ENCODE measurements at places on chromosomes 4 and X. TPM values are rescaled to one million over a fixed set of nuclear protein-coding genes. Genes with fewer than 3 reads are reported as not detected.

- no peak for DNase-seq
Measured at GRCh38 chr4:187501731-187502130, 493.8 kb upstream of the ZFP42 start.

- DNase-seq = no peak
Measured at GRCh38 chr4:150135134-150135772, 57.0 kb downstream of the DCLK2 start.

Gene GLRB
- 1.3 TPM for total RNA-seq

DNA sequence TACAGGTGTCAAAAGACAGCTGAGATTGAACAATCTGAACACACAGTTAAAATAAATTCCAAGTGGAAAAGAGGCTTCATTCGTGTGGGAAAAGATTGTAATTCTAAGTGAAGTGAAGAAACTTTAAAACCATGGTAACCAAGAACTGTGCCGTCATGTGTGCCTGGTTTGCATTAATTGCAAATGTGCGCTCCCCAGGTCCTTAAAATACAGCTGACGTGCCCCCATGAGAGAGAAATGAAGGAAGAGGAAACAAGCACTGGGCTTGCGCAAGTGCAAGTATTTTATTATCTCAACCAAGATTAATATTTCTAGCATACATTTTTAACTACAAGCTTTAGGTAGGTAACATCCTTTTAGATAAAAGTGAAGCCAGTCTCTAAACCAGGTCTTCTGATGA lies 92.5 kb downstream of the PARM1 start:
- DNase-seq = no peak

GRCh38 chr4:183256756-183257385 lies 63.2 kb downstream of the CLDN22 start:
- DNase-seq = no peak

DNA sequence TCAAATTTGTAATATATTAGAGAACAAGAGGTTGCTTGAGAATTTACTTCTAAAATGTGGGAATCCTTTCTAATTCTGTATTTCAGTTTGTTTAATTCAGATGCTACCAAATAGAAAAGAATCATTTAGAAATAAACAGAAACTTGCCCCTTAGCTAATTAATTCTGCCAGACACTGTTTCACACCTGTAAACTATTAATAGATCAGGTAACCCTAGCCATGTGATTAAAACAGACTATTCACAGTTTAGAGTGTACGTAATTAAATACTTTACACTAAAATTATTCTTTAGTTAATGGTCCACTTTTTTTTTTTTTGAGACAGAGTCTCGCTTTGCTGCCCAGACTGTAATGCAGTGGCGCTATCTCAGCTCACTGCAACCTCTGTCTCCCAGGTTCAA lies 124.0 kb downstream of the PTPN13 start:
- DNase-seq = no peak

Measured in lower leg skin (tissue), 4 donors.